Ecto neural progenitor cell (in vitro differentiated cells): ENCODE measurements at places on chromosomes 2 and 18.

DNA sequence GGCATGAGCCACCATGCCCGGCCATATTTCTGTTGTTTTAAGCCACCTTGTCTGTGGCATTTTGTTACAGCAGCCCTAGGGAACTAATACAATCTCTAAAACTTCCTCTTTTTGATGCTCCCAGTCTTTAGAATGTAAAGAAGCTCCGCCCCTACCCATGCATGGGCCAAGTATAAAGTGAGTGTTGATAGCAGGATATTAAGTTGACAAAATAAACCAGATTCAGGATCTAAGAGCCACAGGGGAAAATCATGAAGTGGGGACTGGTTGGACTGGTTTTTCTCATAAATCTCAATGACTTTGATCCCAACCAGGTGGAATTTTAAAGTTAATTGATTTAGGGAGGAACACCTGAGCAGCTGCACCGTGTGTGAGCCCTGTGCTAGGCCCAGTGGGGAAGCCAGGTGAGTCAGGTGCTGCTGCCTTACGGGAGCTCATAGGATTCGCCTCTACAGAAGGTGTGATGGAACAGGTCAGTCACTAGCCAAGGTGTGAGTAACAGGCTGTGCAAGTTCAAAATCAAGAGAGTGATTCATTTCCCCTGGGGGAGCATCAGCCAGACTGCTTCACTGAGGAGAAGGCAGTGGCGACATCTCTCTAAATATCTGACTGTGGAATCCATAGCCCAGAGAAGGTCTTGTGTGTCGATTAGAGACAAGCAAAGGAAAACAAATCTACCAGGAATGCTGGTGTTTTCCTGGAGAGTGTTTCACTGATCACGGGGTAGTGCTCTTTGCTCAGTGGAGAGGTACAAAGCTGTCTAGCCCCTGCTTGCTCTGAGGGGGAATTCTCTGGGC, 63.0 kb upstream of the MSH2 start:
- DNase-seq: no peak

GRCh38 chr2:234324116-234324515, 172.8 kb downstream of the ARL4C start:
- DNase-seq: no peak

- no peak for DNase-seq
Observed at GRCh38 chr18:11668441-11669169, 20.5 kb upstream of the GNAL start.

DNA sequence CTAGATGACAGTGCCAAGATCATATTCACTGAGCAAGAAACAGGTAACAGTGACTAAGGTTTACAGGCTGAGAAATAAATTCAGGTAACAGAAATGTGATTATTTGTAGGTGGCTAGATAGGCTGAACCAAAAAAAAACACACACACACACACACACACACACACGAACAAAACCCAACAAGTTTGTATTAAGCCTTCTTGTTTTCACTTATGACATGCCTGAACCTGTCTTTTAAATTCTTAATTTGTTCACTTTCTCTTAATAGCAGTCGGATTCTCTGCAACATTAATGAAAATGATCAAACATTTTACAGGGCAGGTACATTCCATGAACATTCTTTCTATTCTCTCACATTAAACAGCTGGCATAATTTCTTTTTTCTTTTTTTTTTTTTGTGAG, 18.8 kb upstream of the KIDINS220 start:
- DNase-seq: no peak

GRCh38 chr2:41724465-41724864, 323.4 kb upstream of the PKDCC start:
- no peak for DNase-seq

DNA sequence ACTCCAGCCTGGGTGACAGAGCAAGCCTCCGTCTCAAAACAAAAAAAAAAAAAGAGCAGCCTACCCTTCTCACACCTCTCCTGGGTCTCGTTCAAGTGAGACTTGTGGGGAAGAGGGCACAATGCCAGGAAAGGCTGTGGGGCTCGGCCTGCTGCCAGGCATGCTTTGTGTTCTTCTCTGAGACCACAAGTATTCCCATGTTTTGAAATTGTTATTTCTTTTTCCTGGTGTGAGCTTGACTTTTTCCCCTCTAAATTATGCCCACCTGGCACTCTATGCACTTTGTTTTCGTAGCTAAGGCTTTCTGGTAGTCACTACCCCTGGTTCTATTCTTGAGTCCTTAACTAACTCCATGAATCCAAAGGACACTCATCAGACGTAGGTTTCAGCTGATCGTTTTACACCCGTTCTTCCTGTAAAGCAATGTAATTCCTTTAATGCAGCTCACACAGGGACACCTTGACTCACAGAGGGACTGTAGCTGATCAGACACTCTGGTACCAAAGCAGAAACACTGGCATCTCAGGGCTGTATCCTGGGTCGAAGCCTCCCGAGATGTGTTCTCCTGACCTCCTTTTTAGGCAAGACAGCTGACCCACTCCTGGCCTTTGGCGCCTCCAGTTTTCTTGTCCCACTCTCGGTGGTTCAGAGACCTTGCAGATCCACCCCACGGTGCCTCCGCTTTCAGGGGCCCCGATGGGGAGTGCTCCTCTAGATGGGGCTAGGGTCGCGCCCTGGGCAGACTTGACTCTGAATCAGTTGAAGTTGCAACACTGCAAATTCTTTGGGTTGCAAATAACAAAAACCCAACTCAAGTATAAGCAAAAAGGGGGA, 193.3 kb upstream of the AGAP1 start:
- DNase-seq: no peak

- no peak for DNase-seq
Observed at GRCh38 chr2:196171946-196172345, 568 bp upstream of the STK17B start.

DNA sequence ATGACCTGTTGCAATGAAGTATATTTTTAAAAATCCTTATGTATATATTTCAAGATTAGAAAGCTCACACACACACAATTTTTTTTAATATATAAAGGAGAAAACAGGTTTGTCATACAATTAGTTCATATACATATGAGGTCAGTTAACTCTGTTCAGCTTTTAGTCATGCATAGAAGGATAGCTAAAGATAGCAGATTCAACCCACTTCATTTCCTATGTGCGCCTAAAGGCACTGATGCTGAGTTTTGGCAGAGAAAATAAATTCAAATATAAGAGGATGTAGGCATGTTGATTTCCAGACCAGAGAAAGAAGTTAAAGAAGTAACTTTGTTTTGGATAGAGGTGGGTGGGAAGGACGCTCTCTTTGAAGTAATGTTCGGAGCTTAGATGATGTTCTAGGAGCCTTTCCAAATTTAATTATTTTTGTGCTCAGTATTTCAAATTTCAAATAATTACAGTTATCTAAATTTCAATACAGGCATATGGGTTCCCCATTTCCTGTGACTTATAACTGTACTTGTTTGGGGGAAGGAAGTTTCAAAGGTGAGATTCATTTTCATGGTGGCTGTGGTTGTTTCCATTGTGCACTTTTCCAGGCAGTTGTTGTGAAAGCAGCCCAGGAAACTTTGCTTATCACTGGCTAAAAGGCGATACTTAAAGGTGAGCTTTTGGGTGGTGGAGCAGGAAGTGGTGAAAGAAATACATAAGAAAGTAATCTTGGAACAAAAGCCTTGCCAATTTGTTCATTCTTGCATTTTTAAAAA, 523.4 kb upstream of the FANCL start:
- no peak for DNase-seq

DNA sequence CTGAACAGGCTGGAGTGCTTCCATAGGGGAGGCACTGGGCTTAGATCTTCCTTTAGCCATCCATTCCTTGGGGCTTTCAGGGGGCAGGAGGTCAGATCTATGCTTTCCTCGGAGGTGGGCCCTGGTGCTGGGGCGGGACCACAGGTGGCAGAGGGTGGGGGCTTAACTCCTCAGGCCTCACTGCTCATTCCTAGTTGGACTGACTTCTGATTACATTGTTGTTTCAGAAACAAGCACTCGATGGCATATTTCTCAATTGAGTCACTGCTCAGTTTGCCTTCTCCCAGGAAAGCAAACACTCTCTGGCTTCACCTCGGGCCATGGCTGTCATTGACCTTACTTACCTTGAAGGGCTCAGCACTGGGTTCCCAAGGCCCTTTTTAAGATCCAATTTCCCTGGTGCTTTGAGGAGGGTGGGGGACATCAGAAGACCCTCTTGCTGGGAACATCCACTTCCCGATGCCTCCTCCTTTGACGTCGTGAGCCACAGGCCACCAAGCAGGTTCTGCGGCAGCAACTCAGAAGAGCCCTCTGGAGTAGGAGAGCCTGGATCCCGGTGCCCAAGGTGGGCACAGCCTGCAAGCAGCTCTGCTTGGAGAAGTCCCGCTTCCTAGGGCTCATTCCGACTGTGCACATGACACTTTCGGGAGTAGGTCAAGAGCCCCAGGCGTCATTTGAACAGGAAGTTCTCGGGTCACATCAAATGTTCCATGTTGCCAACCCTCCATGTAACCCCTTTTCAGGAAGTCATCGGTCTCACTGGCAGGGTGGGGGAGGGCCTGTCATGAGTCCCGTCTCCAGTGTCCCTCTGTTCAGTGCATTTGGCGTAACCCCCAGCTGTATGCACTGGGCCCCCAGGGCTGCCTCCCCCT, 40.6 kb downstream of the SDC1 start:
- no peak for DNase-seq

- DNase-seq: no peak
Observed at GRCh38 chr2:145625111-145625510, 1105.2 kb upstream of the ZEB2 start.

DNA sequence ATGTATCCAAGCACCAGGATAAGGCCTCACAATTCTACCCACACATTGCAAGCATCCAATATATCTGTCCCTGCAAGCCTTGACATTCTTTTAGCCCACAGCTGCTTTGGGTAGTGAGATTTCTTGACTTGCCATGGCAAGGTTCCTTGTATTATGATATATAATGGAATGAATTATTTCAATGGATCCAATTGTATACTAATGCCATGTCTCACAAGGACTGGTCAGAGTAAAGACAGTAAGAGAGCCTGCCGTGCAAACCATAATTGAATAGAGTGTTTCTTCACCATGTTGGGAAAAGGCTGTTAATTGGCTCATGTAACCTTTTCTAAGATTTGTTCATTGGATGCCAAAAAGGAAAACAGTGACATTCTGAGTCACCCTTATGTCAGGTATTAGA, 64.3 kb upstream of the RBBP8 start:
- DNase-seq: no peak

DNA sequence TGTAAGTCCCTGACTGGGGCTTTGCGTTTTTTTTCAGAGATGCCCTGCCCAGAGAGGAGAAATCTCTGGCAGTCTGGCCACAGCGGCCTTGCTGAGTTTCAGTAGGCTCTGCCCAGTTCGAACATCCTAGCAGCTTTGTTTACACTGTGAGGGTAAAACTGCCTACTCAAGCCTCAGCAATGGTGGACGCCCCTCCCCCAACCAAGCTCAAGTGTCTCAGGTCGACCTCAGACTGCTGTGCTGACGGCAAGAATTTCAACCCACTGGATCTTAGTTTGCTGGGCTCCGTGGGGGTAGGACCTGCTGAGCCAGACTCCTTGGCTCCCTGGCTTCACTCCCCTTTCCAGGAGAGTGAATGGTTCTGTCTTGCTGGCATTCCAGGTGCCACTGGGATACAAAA, 31.7 kb downstream of the L3MBTL4 start:
- no peak for DNase-seq

DNA sequence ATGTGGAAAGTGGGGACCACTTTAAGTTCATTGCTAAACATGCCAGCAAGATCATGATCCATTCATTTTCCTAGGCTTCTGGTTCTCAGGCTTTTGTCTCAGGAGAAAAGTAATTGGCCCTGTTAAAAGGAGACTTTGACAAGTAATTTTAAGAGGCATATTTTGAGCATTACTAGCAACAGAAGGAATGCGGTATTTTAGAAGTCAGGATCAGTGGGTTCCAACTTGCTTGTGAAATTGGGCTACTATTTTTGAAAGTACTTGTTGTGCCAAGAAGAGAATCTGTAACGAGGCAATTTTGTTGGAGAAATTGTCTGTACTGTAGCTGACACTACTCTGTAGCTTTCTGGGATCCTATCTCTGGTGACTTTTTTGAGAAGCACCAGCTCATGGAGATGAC, 59.4 kb downstream of the CERS6 start:
- DNase-seq: no peak

- no peak for DNase-seq
Observed at GRCh38 chr2:125564471-125564870, 1091.5 kb upstream of the GYPC start.

- DNase-seq: no peak
Observed at GRCh38 chr18:22728016-22728415, 205.1 kb upstream of the RBBP8 start.

DNA sequence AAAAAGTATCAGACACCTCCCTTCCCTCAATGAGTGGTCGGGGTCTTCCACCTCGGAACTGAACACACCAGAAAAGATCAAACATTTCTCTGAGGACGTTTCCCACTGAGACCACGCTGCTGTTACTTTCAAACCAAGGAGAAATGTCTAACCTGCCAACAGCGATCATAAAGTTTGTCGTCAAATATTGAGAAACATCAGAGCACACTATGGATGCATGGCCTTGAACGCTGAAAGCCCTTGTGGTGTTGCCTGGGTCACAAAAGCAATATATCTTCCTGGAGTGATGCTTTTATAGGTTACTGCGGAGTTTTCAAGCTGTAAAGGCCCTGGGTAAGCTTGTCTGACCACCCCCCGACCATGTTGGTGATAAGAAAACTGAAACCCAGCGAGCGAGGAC, 70.2 kb upstream of the ID2 start:
- DNase-seq: no peak

DNA sequence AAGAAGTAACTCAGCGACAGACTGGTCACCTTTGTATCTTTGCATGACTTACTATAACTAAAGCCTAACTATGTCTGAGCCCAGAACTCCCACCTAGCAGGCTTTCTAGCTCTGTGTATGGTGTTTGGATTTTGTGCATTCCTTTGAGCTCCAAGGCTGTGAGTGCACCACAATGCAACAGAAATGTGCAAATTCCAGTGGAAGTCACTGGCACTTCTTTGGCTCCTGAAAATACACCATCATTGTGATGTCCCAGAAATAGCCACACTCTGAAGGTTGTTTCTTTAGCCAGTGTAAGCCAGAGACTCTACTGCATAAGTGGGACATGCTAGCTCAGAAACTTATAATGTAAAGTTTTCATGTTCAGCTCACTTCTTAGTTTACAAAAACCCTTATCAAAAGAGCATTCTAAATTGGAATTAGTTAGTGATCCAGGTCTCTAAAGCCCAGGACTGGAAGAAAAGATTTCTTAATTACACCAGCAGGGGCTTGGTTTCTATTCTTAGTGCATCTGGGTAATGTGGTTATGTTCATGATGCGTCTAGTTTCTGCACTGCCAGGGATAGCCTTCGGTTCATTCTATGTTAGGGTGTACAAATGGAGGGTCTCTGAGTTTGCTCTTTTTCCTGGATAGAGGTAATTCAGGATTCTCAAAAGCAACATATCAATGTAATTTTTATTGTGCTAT, 1239.5 kb upstream of the ZEB2 start:
- DNase-seq: no peak

- no peak for DNase-seq
Observed at GRCh38 chr2:105407946-105408743, 9.3 kb upstream of the FHL2 start.
